ENCODE measurements at places on chromosomes 2 and 18. TPM values are rescaled to one million over a fixed set of nuclear protein-coding genes. Genes with fewer than 3 reads are reported as not detected.

Gene CIB4
- not detected for total RNA-seq

Gene B4GALT6
- 0.95 TPM for total RNA-seq

Gene IL18R1
- 22.2 TPM for total RNA-seq

GRCh38 chr18:28689588-28689987 lies 512.7 kb upstream of the CDH2 start:
- H3K27me3 ChIP-seq: no peaks in the 10 kb centered on the region
- DNase-seq: no peak
- no peaks in the 10 kb centered on the region for H3K4me1 ChIP-seq
- H3K36me3 ChIP-seq: no peaks in the 10 kb centered on the region

Gene ANKRD39
- total RNA-seq: 8.4 TPM

GRCh38 chr2:201182650-201183364 lies at the start of gene CASP10:
CASP10 (plus strand) TSS chr2:201183141; CDS start chr2:201185778, 2,637 bp downstream.
- peak within 1 kb of the TSS; percentile 31 for H3K27ac ChIP-seq
- H3K4me3 ChIP-seq: peak within 1 kb of the TSS; percentile 69
- no peak for DNase-seq
- H3K27me3 ChIP-seq: no peaks in the 10 kb centered on the region

DNA sequence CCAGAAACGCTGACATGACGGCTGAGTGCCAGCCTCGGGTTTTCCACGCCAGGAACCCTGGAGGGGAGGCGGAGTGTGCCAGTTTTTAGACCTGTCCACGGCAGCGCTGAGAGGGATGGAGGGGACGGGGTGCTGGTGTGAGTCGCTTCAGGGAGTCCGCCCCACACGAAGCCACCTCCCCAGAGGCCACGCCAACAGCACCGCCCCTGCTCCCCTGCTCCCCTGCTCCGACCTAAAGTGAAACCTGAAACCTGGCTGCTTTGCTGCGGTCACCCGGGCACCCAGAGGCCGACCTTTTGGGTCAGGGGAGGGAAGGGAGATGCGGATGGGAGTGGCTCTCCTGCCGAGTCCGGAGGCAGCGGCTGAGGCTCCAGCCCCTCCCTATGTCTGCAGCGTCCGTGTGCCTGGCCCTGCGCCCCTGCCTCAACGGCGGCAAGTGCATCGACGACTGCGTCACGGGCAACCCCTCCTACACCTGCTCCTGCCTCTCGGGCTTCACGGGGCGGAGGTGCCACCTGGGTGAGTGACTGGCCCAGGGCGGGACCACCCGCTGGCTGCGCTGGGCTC lies 38.1 kb downstream of the SNED1 start:
- H3K27me3 ChIP-seq: no peaks in the 10 kb centered on the region
- no peak overlapping the region for H3K27ac ChIP-seq
- H3K4me3 ChIP-seq: peak overlapping the region; percentile 58
- no peak for DNase-seq
- peaks cover 53% of the 10 kb centered on the region for H3K36me3 ChIP-seq
- peaks cover 8% of the 10 kb centered on the region for H3K4me1 ChIP-seq

Gene SLC4A5
- total RNA-seq: 9.5 TPM

DNA sequence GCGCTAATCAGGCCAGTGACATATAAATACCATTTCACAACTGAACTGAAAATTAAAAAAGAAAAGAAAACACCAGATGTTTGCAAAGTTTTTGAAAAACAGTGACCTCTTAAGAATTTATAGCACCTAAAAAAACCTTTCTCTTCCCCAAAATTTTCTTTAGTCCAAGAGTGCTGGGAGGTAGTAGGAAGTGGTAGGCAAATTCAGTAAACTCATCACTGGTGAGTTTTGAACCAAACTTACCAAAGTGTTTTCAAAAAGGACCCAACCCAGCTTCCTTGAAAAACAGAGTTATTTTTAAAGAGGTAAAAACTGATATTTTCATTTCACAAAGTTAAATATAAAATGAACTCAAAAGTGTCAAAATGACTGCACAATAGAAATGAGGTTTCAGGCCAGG lies 90.4 kb downstream of the TMEM247 start:
- H3K4me3 ChIP-seq: no peak overlapping the region
- no peak for DNase-seq
- peak overlapping the region; percentile 53 for H3K27ac ChIP-seq
- H3K27me3 ChIP-seq: no peaks in the 10 kb centered on the region

DNA sequence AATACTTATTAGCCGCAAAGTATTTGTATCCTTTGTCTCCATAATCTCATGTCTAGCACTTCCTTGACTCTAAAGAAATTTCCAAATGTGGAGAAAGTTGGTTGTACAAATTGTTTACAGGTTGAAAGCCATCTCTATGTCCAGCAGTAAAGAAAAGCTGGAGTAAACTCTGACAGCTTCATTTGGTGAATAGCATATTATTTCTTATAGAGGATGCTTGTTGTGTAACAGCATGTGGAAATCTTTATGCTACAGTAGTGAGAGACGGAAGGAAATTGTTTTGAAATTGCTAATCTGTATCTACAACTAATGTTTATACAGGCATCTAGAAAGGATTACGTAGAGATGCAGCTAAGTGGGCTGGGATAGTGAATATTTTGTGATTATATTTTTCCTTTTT lies 78.5 kb downstream of the UGGT1 start:
- no peak overlapping the region for H3K4me3 ChIP-seq
- no peak for DNase-seq
- no peaks in the 10 kb centered on the region for H3K4me1 ChIP-seq
- H3K27me3 ChIP-seq: no peaks in the 10 kb centered on the region

Gene ALKAL2
- 11.3 TPM for total RNA-seq

Gene CPLX4
- total RNA-seq: not detected

DNA sequence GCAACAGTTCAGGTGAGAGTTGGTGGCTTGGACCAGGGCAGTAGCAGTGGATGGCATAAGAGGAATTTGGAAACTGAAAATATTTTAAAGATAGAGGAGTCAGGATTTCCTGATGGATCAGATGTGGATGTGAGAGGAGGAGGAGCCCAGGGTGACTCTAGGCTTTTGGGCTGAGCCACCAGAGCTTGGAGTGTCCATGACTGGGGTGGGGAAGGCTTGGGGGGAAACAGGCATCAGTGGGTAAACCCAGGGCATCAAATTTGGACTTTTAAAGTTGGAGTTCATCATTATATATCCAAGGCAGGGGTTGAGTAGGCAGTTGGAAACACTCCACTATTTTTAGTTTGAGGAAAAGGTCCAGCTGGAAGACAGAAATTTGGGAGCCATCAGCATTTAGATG lies 27.3 kb upstream of the ASB18 start:
- no peaks in the 10 kb centered on the region for H3K4me1 ChIP-seq
- DNase-seq: no peak
- no peaks in the 10 kb centered on the region for H3K36me3 ChIP-seq
- H3K27ac ChIP-seq: no peak overlapping the region

GRCh38 chr2:204036706-204037105 lies 100.1 kb downstream of the ICOS start:
- DNase-seq: no peak
- no peaks in the 10 kb centered on the region for H3K36me3 ChIP-seq
- H3K4me1 ChIP-seq: peaks cover 8% of the 10 kb centered on the region
- H3K4me3 ChIP-seq: no peak overlapping the region
- no peak overlapping the region for H3K27ac ChIP-seq

GRCh38 chr2:159788253-159788652 lies 9.8 kb downstream of the CD302 start:
- no peaks in the 10 kb centered on the region for H3K27me3 ChIP-seq
- no peak overlapping the region for H3K27ac ChIP-seq
- peaks cover 11% of the 10 kb centered on the region for H3K4me1 ChIP-seq

- no peak for DNase-seq
- peaks cover 90% of the 10 kb centered on the region for H3K4me1 ChIP-seq
- H3K27ac ChIP-seq: peak overlapping the region; percentile 64
- no peaks in the 10 kb centered on the region for H3K27me3 ChIP-seq
Measured at GRCh38 chr2:36408198-36408703, 52.7 kb downstream of the CRIM1 start.

All from thoracic aorta (tissue), 2 donors.